ENCODE measurements at places on chromosomes 4 and X.
A peak's percentile ranks its signal among the peaks of the same experiment; 100 is the strongest.

DNA sequence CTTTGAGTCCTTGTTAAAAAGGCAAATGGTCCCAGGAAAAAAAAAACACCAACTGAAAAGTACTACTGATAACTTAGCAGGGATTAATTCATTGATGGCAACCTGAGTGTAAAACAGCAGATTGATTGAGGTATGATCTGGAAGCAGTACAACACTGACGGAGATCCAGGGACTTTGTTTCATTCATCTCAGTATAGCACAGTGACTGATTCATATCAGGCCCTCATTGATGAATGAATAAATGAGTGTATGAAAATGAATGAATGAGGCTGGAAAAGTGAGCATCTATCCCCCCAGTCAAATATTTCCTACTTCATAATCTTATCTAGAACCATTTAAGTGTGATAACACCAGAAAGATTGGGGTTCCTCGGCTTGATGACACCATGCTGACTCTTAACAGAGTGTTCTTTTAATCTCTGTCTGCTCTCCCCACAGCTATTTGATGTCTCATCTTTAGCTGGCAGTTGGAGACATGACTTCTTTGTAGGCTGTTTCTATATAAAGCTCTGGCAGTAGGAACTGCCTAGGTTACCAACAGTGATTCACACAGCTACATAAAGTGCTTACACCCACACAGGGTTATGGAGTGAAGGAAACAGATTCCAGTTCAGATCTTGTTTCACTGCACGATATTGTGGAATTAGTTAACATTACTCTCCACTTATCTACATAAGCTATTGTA, 18.6 kb upstream of the RNF128 start:
- no peak for DNase-seq

GRCh38 chrX:133859860-133860259, 125.5 kb downstream of the GPC3 start:
- DNase-seq: no peak

GRCh38 chr4:146379744-146380143, 142.0 kb downstream of the SLC10A7 start:
- DNase-seq: no peak

DNA sequence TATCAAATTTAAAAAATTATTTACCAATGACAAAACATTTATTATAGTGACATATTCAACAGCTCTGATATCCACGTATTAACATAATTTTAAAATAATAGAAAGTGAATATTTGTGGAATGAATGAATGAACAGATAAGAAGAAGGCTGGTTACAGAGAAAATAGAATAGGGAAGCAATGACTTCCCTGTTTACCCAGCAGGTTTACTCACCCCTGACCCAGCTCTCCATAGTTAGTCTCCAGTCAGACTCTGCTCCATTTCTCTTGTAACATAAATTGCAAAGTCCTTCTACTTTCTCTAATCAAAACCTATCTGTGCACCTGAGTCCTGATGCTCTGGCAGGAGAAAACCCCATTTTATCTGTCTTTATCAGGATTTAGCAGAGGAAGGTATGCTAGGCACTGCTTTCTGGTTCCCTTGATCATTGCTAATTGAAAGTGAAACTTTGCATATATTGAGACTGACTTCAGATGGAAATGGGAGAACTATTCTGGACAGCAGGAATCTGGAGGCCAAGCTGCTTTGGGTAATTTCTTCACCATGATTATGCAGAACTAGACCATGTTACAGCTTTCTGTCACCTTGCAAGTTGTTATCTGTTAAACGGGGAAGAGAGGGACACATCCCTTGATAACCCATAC, 363.0 kb downstream of the FAT4 start:
- DNase-seq: no peak

DNA sequence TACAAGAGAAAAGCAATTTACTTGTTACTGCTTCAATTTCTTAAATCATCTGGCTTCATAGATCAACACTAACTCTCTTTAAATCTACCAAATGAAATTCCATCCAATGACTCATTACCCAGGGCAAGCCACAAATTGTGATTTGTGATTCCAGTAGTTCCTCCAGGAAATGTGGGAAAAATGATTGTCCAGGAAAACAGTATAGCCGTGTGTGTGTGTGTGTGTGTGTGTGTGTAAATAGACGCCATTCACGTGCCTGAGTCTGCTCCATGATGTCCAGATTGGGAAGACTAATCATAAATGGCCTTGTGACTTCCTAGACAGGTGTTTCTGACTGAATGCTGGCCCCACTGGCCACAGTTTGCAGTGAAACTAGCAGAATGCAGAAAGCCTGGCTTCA, 121.3 kb downstream of the HS6ST2 start:
- no peak for DNase-seq

- no peak for DNase-seq
These were observed 71.3 kb upstream of the ANKRD50 start for GRCh38 chr4:124783847-124784246.

GRCh38 chrX:50613846-50614245, 143.2 kb upstream of the DGKK start:
- DNase-seq: no peak

DNA sequence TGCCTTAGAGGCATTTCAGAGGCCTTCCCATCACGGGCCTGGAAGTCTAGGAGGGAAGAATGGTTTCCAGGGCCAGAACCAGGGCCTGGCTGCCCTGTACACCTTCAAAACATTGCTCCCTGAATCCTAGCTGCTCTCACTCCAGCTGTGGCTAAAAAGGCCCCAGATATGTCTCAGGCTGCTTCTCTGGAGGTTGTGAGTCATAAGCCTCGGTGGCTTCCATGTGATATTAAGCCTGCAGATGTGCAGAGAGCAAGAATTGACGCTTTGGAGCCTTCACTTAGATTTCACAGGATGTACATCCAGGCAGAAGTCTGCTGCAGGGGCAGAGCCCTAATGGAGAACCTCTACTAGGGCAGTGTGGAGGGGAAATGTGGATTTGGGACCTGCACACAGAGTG, 502.5 kb downstream of the GRXCR1 start:
- DNase-seq: no peak

GRCh38 chr4:3054169-3054759, 20.1 kb downstream of the HTT-AS start:
- DNase-seq: no peak

DNA sequence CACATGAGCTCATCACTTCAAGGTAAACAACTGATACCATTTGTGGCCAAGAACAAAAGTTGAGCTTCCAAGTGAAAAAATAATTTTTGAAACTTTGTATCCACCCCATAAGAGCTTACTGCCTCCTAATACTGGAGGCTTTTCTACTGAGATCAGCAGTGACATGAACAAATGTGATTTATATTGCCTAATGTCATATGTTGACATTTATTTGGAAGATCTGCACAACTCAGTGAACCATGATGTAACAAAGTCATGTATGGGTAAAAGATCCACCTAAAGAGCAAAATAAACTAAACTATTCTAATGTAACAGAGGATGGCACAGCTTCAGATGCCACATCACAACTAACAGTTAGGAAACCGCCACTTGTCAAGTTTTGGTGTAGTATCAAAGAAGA, 65.8 kb downstream of the AFAP1 start:
- no peak for DNase-seq

GRCh38 chr4:24174602-24175001, 284.8 kb upstream of the PPARGC1A start:
- DNase-seq: no peak

- no peak for DNase-seq
These were observed 188.6 kb downstream of the COMMD8 start for GRCh38 chr4:47274901-47275300.

- DNase-seq: no peak
These were observed 228.9 kb downstream of the AFAP1 start for GRCh38 chr4:7710576-7711306.

GRCh38 chr4:114264877-114265291, 285.4 kb upstream of the ARSJ start:
- DNase-seq: no peak

GRCh38 chrX:107025545-107025944, 25.5 kb upstream of the MORC4 start:
- DNase-seq: no peak

DNA sequence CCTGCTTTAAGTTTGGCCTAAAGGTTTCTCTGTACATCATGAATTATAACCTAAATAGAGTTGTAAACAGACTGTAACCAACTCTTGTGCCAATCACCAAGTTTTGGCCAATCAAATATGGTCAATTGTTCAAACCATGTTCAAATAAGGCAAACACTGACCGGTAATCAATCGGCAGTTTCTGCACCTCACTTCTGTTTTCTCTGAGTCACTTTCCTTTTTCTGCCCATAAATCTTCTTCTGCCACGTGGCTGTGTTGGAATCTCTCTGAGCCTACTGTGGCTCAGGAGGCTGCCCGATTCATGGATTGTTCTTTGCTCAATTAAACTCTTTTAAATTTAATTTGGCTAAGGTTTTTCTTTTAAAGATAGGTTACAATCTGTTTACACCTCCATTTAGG, 16.5 kb upstream of the ENPP6 start:
- DNase-seq: no peak

DNA sequence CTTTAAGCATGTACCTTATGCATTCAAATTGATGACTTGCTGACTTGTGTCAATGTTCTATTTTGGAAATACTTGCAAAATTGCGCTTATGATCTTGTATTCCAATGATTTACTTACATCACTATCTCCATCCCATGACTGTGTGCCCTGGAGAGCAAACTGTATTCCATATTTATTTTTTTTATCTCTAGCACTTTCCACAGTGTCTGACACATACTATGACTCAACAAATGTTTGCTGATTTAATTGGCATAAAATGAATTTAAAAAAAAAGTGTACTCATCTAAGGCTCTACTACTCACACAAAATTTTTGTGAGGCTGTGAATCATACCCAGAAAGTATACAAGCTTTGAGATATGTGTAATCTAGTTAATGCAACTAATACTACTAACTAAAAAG, 1066.8 kb upstream of the ADGRL3 start:
- DNase-seq: no peak

GRCh38 chr4:62194342-62194741, 994.2 kb downstream of the ADGRL3 start:
- DNase-seq: no peak

GRCh38 chr4:7845493-7846128, 94.0 kb downstream of the AFAP1 start:
- no peak for DNase-seq

DNA sequence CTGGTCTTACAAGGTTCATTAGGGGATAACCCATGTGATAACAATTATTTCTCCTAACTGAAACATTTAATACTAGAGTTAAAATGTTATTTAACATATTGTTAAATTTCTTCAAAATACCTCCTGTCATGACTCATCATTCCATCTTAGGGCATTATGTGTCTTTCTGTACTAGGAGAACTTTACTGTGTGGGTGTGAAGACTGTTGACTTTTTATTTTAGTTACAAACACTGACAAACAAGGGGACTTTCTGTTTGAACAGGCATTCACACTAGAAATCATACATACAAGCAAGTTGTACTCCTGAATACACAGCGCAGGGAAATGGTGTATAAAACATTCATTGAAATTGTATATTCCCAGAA, 175.9 kb downstream of the FBXW7 start:
- no peak for DNase-seq

- no peak for DNase-seq
These were observed at the start of gene CITED1 for GRCh38 chrX:72305286-72306084. Gene CITED1, minus strand, starts transcription at chrX:72305914. Its CDS starts 3,045 bp downstream, at chrX:72302869.

- DNase-seq: peak; percentile 65
These were observed at the start of gene PKD2 for GRCh38 chr4:88007304-88008121. Gene PKD2, plus strand, starts transcription at chr4:88007635. Its CDS starts 99 bp downstream, at chr4:88007734.

DNA sequence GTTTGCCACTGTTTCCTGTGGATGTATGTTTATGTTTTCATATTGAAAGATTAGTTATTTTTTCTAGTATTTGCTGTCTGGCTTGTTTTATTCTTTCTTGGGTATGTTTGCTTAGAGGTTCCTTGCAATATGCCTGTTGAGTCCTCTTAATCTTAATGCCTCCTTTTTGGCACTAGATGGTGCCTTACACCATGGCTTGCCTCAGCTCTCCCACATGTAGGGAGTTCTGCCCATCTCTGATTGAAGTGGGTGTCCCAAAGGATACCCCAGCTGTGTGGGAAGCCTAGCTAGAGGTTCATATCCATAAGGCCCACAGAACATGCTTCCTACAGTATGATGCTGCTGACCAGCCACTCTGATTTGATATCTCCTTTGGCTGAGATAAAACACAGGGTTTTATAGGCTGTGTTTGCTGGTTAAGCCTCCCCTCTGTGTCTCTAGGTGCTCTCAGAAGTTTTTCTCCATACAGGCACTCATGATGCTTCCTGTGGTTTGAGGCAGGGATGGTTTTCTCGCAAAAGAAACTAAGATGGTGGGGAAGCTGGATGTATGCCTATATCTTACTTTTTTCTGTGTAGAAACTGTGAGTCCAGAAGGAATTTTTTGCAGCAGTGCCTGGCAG, 162.4 kb downstream of the ASB9 start:
- no peak for DNase-seq

- DNase-seq: no peak
These were observed 3.8 kb downstream of the GABRE start for GRCh38 chrX:151970661-151971060.

DNA sequence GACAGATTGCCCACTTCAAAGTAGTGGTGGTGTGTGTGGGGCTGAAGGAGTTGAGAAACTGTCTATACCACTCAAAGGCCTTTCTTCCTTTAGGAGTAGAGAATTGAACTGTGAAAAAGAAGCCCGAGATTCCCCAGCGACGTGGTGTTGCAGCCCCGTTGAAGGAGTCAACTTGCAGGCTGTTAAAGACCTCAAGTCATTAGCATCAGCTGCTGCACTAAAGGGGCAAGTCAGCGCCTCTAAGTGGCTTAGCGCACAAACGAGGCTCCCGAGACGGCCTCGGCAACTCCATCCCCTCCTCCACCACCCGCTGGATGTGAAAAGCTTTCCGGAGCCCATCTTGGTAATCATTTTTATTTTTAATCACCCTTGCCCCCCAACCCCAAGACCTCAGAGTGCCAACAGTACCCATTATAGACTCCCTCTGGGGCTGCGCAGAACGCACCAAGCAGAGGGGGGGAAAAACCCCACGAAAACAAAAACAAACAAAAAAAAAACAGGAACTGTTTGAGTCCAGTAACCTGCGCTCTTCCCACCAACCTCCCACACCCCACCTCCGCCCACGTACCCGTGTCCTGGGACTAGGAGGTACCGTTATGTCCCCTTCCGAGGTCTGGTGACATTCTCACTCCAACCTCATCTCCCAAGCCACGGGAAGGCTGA, 913 bp upstream of the PRDM8 start:
- DNase-seq: no peak

DNA sequence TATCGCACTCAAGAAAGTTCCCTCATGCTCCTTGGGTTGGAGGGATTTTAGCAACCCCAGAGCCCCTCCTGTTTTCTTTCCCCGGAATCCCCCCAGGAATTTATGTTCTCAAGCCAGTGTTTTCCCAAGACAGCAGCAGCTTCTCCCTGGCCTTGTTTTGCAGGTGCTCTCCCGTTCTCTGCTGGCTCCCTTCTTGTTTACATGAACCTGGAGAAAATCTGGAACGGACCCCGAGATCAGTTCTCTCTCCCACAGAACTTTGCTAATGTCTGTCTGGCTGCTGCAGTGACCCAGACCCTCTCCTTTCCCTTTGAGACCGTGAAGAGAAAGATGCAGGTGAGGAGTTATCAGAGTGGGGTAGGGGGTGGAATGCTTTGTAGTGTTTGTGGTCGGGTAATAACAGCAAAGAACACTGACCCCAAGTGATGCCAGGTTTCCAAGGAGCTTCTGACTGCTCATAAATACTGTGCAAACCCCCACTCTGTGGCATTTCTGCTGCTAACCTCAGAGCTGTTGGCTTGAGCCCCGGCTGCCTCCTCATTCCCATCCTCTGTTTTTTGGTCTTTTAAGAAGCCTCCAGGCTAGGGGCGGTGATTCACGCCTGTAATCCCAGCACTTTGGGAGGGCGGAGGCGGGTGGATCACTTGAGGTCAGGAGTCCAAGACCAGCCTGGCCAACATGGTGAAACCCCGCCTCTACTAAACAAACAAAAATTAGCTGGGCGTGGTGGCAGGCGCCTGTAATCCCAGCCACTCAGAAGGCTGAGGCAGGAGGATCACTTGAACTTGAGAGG, 11.1 kb downstream of the SLC25A43 start:
- DNase-seq: no peak

All from activated CD4-positive, CD25-positive, alpha-beta regulatory T cell (primary cell).